ENCODE measurements at places on chromosomes 1 and 21.

GRCh38 chr1:26419494-26419893 lies 8.9 kb downstream of the LIN28A start:
- no peak for DNase-seq

- no peak for DNase-seq
Measured at GRCh38 chr1:39098546-39099250, 72.5 kb downstream of the NDUFS5 start.

GRCh38 chr1:201650623-201650933 lies 111.7 kb downstream of the NAV1 start:
- no peak for DNase-seq

- no peak for DNase-seq
Measured at GRCh38 chr1:53482441-53483153, 23.4 kb downstream of the DMRTB1 start.

DNA sequence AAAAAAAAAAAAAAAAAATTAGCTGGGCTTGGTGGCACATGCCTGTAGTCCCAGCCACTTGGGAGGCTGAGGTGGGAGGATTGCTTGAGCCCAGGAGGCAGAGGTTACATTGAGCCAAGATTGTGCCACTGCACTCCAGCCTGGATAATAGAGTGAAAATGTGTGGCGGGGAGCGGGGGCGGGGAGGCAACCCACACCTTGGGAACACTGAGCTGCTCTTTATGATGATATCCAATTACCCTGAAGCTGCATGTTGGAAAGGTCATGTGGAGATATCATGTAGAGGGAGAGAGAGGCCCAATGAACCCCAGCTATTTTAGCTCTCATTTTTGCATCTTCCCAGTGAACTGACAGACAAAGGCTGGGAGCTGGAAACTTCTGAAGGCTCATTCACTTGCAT lies 48.3 kb upstream of the ZNF648 start:
- DNase-seq: no peak

- no peak for DNase-seq
Measured at GRCh38 chr1:39632682-39633417, 6.6 kb downstream of the HEYL start.

GRCh38 chr1:118395430-118395991 lies 210.5 kb upstream of the SPAG17 start:
- no peak for DNase-seq

DNA sequence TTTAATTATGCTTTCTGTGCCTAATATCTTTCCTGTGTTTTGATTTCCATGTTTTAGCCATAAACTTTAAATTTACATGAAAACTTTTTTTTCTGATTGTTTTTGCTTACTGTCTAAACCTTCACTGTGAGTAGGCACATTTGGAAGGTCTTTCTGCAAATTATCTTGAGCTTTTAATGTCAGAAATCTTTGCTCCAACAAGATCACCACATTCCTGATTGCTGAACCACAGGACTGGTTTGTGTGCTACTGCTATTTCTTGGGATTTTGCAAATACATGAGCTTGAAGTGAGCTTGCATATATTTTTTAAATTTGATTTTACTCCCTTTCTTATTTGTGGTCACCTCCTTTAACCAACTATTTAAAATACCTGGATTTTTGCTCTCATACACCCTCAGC lies 61.3 kb downstream of the PTBP2 start:
- no peak for DNase-seq

GRCh38 chr1:32876341-32877210 lies 5.9 kb upstream of the FNDC5 start:
- no peak for DNase-seq

GRCh38 chr1:22117851-22118250 lies 25.0 kb downstream of the WNT4 start:
- DNase-seq: no peak

GRCh38 chr1:168229893-168230292 lies 4.1 kb downstream of the SFT2D2 start:
- no peak for DNase-seq

- DNase-seq: no peak
Measured at GRCh38 chr1:65904681-65905083, 112.0 kb downstream of the PDE4B start.

GRCh38 chr1:203797948-203798655 lies 2.7 kb downstream of the ZBED6 start:
- no peak for DNase-seq

DNA sequence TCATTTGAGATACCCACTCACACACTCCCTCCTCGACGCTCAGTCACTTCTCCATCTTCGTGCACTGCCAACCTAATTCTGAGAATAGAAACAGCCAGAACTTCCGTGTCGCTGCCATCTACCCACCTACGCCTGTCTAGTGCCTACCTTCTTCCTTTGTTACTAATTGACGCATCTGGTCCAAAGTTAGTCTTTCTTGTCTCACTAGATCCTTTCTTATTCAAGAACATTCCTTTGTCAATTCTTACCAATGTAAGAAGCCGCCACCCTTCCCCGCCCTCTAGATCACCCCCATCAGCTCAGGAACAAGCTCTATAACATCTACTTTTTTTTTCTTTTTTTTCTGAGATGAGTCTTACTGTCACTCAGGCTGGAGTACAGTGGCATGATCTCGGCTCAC lies 3.7 kb downstream of the PADI6 start:
- DNase-seq: no peak

GRCh38 chr1:26287033-26287711 lies 7.3 kb downstream of the SH3BGRL3 start:
- no peak for DNase-seq

DNA sequence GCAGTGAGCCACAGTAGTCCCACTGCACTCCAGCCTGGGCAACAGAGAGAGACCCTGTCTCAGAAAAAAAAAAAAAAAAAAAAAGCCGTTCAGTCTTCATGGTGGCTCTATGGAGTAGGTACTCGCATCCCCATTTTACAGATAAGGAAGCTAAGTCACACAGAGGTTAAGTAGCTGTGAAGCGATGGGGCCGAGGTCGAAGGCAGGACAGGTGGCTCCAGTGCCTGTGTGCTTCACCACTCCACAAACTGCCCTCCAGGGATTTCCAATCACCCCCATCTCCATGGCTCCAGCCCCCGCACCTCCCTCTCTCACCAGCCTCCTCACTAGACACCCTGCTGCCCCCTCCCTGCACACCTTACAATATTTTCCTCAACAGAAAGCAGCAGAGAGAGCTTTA lies 61.9 kb downstream of the SYF2 start:
- no peak for DNase-seq

GRCh38 chr1:72601035-72601674 lies 318.8 kb upstream of the NEGR1 start:
- DNase-seq: no peak

GRCh38 chr1:201093962-201094361 lies 18.3 kb downstream of the CACNA1S start:
- DNase-seq: no peak

DNA sequence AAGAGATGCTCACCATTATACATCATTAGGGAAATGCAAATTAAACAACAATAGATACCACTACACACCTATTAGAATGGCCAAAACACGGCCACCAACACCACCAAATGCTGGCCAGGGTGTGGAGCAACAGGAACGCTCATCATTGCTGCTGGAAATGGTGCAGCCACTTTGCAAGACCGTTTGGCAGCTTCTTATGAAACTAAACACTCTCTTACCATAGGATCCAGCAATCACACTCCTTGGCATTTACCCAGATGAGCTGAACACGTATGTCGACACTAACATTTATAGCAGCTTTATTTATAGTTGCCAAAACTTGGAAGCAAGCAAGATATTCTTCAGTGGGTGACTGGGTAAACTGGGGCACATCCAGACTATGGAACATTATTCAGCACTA lies 28.9 kb upstream of the ADARB1 start:
- no peak for DNase-seq

DNA sequence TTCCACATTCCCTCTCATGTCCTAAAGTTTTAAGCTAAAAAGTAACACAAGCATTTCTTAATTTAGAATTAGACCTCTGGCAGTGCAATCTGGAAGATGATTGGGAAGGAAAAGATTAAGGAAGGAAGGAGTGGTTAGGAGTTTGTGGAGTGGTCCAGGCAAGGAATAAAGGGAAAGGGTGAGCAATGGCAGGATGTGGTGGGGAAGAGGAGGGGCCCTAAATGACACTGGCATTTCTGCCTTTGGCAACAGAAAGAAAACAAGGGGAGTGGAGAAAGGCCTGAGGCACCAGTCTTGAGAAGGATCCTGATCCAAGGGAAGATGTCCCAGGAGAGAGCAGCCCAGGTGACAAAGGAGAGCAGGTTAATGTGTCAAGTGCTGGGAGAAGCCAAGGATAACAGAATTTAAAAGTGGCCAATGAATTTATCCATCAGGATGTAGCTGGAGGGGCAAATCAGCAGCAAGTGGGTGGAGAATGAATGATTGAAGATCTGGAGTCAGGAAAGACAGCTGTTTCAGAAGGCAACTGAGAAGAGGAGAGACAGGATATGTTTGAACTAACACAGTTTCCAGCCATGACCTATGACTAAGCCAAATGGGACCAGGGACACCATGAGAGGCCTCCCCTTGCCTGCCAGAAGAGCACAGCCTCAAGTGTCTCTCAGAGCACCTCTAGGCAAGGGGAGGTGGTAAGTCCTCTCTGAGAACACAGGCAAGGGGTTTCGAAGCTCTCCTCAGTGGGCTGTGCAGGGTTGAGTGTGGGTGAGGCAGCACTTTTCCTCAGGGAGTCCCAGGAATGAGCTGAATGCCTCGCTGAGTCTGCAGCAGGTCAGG lies 20.9 kb upstream of the LY9 start:
- no peak for DNase-seq

DNA sequence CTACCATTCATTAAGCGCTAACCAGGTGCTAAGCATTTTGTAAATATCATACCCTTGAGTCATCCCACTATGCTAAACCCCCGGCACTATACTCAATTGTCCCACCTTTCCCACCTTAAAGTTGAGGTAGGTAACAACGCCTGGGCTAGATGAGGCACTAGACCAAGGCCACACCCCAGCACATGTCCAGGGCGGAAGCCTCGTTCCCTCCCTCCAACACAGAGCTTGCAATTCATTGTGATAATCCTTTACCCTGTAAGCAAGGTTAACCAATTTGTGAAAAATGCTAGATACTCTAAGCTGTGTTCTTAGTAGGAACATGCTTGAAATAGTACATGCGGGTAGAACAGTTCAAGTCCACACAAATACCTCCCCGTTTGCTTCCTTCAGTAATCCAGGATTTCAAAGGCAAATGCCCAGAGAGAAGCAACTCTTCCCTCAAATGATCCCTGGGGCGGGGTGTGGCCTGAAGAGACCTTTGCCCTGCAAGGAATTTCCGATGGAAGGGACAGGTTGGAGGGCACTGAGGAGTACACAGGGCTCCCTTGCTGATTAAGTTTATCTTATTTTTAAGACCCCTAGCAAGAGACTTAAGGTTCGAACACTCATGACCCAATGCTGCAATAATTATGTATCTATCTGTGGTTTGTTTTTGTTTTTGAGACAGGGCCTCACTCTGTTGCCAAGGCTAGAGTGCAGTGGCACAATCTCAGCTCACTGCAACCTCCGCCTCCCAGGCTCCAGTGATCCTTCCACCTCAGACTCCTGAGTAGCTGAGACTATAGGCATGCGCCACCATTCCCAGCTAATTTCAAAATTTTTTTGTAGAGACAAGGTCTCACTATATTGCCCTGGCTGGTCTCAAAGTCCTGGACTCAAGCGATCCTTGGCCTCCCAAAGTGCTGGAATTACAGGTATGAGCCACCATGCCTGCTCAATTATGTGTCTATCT lies 2.6 kb downstream of the RSPH1 start:
- no peak for DNase-seq

GRCh38 chr21:41442481-41443186 lies 16.6 kb downstream of the MX1 start:
- no peak for DNase-seq

DNA sequence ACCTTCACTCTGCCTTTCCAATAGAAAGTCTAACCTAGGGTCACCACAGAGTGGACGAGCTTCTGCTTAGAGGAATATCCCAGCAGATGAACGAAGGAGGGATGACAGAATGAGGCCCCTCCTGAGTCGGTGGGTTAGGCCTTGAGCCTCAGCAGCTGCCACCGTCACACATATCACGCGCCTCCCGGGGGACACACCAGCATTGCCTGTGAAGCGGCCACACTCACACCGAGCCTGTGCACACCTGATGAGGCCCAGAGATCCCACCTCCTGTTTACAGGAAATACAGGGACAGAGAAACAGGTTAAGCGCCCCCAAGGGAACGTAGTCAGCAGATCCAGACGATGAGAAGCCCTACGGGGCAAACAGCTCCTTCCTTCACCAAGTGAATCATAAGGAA lies 25.1 kb upstream of the LRRC47 start:
- DNase-seq: no peak

DNA sequence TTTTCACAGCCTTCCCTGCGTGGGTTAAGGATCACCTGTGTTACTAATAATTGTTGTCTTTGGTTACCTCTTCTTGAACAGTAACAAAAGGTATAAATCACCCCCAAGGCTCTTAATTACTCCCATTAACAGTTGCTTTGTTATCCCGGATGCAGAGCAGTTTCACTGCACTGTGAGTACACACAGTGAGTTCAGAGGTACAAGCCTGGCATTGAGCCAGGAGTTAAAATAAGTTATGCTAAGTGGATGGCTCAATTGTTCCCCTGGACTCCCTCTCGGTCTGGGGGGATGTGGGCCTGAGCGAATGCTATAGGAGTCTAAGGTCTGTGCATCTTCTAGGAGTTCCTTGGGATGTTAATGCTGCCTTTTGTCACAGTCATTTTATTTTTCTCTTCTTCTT lies 258.3 kb downstream of the ATG4C start:
- no peak for DNase-seq

DNA sequence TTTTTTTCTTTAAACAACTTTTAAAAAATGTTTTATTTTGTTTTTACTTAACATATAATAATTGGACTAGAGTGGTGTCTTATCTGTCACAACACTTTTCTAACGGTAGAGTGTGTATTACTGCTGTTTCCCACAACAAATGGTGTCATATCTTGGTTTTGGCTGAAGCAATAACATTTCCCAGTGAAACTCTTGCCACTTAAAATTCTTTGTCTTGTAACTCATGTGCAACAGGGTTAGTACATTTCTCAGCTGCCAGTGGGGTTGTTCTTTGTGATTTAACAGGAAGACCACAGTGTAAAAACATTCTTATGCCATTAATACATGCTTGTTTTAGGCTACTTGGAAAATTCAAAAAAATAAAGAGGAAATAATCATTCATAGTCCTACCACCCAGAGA lies 43.5 kb downstream of the ALPL start:
- no peak for DNase-seq

GRCh38 chr1:18907021-18907916 lies 4.9 kb upstream of the ALDH4A1 start:
- no peak for DNase-seq

DNA sequence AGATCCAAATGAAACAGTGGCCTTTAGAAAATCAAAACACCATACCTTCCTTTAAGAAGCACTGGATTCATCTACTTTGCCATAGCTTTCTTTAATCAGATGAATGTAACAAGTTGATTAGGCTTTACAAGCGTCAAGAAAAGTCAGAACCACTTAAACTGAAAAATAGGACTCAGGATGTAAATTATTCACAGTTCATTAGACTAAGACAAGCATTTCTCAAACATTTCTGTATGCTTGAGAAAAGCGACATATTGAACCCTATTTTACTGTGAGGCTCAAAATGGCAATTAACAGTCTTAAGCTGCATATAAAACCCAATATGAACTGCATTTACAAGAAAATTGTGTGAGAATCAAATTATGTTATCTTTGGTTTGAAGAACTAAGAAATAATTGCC lies 256.7 kb upstream of the SNX7 start:
- DNase-seq: no peak

GRCh38 chr1:38061290-38061689 lies 14.7 kb upstream of the POU3F1 start:
- no peak for DNase-seq

Data from cortex of kidney (tissue), 1 donor.